ENCODE measurements at places on chromosomes 16 and 17.

- no peak for DNase-seq
Measured at GRCh38 chr17:62859146-62859545, 51.0 kb upstream of the MARCHF10 start.

- DNase-seq, result no peak
Measured at GRCh38 chr17:15238676-15239422, 26.3 kb downstream of the PMP22 start.

DNA sequence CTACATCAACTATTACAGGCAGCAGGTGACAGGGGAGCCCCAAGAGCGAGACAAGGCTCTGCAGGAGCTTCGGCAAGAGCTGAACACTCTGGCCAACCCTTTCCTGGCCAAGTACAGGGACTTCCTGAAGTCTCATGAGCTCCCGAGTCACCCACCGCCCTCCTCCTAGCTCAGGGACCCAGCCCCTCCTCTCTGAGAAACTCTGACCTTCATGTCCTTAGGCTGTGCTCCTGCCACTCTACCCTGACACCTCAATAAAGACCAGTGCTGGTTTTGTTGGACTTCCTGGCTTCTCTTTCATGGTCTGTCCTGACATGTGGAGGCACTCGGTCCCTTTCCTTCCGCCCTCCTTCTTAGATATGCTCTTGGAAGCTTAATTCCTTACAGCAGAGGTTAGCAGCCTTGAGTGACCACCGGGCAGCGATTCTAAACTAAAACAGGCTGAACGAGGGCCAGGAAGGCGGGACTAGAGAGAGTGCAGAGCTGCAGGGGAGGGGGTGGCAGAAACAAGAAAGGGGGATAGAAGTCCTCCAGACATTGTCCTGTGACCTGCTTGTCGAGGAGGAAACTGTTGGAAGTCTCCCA is 915 bp downstream of the AHSP start:
- no peak for DNase-seq

- no peak for DNase-seq
Measured at GRCh38 chr17:57957886-57958285, 2.7 kb upstream of the CUEDC1 start.

DNA sequence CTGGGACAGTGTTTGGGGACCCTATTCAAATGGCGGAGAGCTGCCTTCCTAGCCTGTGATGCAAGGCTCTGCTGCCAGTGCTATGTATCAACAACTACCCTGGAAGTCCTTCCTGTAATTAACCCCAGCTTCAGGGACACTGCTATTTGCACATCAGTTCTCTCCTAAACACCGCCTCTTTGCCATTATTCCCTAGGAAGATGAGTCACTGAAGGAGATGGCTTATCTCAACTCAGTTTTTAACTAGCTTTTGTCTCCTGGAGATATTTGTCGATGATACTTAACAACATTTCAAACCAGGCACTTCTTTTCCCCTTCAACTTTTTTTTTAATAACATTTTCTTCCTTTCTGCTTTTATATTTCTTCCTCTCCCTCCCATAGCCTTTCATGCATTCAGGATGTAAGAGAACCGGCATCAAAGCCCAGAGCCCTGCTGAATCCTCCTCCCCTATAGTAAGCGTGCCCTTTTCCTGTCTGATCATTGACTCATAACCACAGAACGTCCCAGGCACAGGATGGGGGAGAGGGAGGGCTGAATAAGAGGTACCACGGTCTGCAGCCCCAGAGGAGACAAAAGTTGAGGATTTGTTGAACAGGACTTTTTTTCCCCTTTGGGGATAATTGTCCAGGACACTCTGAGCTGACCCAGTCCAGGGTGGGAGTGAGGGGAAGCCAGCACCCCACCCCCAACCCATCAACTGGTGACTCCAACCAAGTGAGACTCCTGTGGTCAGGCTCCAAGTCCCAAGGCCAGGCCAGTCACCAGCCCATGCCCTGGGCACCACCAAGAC is 387.8 kb upstream of the SALL1 start:
- no peak for DNase-seq

- DNase-seq, result no peak
Measured at GRCh38 chr17:79749156-79749815, 18.5 kb downstream of the ENPP7 start.

GRCh38 chr16:81545470-81546250 is 101.1 kb downstream of the CMIP start:
- DNase-seq, result no peak

Measured in NCI-H1417 treated with DMSO at 0.1 percent for 48 hours (cell line).